Stimulated activated CD8-positive, alpha-beta memory T cell treated with anti-CD3 and anti-CD28 coated beads, Interleukin-12 subunit alpha, Interleukin-12 subunit beta, amount 100 ng/mL, for 4 hours (primary cell): ENCODE measurements at places on chromosomes 3 and 15.

GRCh38 chr3:72473156-72473555 lies 375.1 kb downstream of the SHQ1 start:
- DNase-seq: no peak

DNA sequence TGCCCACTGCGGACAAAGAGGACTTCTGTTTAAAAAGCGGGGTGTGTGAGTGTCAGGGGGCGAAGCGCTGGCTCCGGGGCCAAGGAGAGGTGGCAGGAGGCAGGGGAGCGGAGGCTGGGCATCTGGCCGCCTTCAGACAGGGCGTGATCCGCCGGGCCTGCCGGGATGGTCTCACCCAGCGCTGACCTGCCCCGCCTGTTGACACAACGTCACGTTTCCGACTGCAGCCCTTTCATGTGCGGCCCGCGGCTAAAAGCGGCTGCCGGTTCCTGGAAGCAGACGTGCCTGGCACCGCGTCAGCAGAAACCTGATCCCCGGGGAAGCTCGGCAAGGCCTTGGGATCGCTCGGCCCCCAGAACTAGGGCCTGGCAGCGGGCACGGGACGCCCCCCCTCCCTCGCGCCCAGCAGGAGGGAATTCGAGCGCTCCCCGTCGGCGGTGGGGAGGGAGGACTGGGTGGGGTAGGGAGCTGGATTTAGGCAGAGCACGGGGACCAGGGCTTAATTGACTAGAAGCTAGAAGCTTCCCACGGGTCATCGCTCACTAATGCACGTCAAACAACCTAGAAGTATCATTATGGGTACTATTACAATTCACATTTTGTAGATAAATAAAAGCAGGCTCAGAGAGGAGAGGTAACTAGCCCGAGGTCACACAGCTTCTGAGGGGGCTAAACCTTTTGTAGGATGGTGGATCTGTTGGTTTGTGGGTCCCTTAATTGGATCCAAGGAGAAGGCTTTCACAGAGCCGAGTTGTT lies 7.7 kb downstream of the BHLHE40 start:
- DNase-seq: peak; percentile 55

DNA sequence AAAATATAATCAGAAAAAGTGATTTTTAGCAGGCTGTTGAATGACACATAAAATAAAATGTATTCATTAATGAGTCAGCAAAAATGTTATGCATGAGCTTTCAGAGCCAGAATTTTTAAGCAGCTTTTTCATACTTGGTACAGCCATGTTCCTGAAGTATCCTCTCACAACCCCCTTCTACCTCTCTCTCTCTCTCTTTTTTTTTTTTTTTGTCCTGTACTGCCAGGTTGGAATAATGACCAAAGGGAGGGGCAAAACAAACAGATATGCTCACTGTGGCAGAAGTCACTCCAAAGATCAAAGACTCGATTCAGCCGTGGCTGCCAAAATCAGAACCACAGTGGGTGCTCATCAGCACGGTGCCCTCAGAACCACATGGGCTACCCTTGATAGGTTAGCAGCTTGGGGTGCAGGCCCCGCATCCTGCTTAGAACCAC lies 383.0 kb downstream of the ZBTB20 start:
- DNase-seq: no peak

DNA sequence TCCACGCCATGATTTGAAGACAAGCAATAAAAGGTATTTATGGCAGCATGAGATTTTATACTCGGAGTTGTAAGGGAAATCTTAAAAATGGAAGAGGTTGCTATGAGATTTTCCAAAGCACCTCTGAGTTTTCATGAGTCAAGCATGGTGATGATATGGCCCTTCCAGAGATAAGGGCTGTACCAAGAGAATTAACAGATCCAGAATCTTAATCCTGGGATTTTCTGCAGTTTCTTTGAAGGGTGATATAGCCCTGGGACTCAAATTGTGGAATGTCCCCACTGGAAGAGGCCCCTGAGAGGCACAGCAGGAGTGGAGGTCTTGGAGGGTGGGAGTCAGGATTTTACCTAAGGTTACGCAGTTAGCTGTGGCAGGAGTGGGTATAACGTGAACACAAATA lies 243.3 kb downstream of the ZNF621 start:
- DNase-seq: no peak

GRCh38 chr3:140552403-140552802 lies 125.5 kb upstream of the TRIM42 start:
- no peak for DNase-seq

DNA sequence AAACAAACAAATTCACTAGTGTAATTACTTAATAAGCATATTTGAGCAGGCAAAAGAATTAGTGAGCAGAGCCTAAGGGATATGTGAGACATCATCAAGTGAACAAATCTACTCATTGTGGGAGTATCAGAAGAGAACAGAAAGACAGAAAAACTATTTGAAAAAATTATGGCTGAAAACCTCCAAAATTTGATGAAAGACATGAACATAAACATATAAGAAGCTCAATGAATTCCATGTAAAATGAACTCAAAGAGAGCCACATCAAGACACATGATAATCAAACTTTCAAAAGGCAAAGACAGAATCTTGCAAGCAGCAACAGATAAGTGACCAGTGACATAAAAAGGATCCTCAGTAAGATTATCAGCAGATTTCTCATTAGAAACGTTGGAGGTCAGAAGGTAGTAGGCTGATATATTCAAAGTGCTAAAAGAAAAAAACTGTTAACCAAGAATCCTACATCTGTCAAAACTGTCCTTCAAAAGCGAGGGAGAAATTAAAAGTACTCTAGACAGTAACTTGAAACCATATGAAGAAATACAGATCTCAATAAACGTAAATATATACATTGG lies 83.0 kb upstream of the UBP1 start:
- no peak for DNase-seq

DNA sequence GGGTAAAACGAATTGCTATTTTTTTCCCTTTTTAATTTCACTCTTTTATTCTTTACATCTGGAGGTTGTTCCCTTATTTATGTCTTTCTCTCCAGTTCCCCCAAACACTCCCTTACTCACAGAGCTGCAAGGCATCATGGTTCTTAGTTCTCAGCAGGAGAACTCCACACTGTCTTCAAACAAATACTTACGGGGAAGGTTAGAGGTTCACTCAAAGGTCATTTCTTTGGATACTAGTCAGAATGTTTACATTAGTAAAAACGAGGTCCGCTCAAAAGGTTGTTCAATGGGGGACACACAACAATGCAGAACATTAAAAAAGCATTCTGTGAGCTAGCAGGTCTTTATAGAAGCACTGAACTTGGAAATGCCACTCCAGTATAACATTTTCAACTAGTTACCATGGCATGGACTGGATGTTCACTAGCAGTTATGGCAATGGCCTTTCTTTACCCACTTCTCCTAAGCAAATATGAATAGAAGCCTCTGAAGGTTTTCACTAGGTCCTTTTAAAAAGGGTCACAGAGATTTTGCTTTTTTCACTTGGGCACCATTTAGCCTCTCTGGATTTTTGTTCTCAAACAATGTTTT lies 201.7 kb downstream of the MEIS2 start:
- DNase-seq: no peak
